ENCODE measurements at places on chromosomes 5 and 9.

- DNase-seq = no peak
Measured at GRCh38 chr9:114172981-114173833, 17.9 kb downstream of the COL27A1 start.

GRCh38 chr5:151880324-151880723, 44.3 kb downstream of the GLRA1 start:
- no peak for DNase-seq

DNA sequence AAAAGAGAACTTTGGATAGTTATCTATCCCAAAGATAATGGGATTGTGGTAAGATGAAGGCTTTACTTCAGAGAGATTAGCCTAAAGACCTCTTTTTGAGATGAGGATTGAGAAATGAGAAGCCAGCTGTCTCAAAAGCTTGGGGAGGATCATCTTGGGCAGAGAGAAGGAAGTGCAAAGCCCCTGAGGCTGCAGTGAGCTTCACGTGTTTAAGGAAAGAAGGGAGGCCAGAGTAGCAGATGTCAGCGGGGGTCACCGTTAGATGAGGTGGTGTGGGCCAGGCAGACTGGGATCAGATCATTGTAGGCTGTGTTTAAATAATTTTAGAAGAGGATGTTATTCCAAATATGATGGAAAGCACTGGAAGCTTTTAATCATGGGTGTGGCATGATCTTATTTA, 270.1 kb downstream of the ARHGEF28 start:
- DNase-seq = no peak

DNA sequence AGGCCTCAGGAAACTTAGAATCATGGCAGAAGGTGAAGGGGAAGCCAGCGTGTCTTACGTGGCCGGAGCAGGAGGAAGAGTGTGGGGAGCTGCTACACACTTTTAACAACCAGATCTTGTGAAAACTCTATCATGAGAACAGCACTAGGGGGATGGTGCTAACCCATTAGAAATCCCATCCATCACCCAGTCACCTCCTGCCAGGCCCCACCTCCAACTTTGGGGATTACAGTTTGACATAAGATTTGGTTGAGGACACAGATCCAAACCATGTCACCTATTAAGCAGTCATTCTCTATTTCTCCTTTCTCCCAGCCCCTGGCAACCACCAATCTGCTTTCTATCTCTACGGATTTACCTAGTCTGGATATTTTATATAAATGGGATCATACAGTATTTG, 26.9 kb downstream of the PBX3 start:
- DNase-seq = no peak

GRCh38 chr9:4678679-4679267, 596 bp upstream of the CDC37L1 start:
- peak; percentile 35 for DNase-seq

- no peak for DNase-seq
Measured at GRCh38 chr5:131943916-131944315, 1.5 kb downstream of the MEIKIN start.

DNA sequence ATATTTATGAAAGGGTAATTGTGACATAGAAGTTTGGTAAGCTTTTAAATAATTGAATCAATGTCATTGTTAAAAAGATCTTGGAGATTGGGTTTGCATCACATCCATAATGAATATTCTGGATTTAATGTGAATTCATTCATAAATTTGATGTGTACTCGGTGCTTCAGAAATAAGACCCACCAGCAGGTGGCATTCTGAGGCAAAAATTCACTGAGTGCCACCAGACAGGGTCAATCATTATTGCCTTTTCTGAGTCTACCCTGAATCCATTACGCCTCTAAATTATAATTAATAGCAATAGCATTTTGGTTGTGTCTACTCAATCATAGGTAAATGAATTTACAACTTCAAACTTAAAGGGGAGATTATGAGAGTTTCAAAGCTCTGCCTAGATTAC, 1.0 kb downstream of the TRPC7 start:
- no peak for DNase-seq

DNA sequence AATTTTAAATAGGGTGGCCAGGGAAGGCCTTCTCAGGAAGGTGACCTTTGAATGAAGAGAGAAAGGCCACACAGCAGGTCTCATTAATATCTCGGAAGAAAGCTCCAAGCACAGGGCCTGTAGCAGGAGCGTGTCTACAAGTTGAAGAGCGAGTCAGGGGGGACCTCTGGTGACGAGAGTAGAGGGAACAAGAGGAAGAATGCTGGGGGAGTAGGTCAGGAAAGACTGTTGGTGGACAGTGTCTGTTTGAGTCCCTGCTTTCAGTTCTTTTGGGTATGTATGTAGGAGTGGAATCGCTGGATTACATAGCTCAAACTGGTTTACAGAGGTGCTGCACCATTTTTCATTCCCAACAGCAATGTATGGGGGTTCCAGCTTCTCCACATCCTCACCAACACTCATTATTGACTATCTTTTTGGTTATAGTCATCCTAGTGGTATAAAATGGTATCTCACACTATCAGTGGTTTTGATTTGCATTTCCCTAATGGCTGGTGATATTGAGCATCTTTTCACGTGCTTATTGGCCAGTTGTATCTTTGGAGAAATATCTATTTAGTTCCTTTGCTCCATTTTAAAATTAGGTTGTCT, 55.8 kb downstream of the NUP214 start:
- no peak for DNase-seq

- DNase-seq = no peak
Measured at GRCh38 chr5:55558484-55558883, 23.7 kb upstream of the PLPP1 start.

DNA sequence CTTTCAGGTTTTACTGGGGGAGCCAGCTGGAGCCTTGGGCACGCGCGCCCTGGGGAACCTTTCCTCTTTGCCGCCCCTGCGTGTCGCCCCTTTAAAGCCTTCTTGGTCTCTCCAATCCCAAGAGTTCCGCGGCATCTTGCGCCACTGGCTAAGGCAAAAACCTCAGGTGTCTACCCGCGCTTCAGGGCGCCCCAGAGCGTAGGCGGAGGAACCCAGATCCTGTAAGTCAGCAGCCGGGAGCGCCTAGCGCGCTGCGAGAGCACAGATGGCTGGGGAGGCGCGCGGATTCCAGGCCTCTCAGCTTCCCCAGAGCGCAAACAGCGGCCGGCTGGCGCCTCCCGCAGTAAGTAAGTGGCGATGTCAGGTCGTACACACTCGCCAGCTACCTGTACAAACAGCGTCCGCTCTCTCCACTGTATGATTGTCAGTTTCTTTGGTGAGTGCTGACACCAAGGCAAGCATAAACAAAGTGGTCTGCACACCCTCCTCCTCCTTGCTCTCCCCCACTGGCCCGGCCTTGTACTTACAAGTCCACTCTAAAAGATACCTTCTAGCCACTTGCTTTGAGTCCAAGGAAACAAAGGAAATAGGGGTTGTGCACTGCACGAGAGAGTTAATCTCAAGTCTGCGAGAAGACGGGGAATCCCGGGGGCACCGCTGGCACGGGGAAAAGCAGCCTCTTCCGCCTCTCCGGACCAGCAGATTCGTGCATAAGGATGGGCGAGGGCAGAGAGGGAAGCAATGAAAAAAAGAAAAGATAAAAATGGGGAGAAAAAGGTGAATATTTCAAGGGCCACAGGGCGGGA, 2.9 kb downstream of the HTR1A start:
- DNase-seq = no peak

DNA sequence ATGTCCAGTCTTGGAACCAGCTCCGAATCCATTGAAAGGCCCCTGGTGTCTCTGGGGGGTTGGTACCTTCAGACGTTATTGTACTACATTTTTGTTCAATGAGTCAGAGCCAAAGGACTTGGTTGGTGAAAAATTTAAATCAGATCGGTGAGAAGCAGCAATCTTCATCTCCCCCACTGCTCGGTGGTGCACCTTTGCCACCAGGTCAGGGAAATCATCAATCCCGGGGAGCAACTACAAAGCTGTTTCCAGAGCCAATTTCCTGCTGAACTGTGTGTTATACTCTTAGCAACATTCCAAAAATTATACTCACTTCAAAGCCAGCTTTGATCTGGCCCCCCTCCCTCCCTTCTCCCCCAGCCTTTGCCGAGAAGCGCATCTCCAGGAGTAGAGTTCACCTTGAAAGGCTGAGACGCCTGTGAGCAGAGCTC, 375.2 kb upstream of the WWC1 start:
- no peak for DNase-seq

DNA sequence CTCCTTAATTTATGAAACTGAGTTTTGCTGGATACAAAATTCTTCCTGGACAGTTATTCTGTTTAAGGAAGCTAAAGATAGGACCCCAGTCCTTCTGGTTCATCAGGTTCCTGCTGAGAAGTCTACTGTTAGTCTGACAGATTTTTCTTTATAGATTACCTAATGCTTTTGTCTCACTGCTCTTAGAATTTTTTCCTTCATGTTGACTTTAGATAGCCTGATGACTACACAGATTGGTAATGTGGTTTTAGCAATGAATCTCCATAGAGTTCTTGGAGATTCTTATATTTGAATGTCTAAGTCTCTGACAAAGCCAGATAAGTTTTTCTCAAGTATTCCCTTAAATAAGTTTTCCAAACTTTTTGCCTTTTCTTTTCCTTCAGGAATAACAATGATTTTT, 419.7 kb downstream of the CDH10 start:
- no peak for DNase-seq

DNA sequence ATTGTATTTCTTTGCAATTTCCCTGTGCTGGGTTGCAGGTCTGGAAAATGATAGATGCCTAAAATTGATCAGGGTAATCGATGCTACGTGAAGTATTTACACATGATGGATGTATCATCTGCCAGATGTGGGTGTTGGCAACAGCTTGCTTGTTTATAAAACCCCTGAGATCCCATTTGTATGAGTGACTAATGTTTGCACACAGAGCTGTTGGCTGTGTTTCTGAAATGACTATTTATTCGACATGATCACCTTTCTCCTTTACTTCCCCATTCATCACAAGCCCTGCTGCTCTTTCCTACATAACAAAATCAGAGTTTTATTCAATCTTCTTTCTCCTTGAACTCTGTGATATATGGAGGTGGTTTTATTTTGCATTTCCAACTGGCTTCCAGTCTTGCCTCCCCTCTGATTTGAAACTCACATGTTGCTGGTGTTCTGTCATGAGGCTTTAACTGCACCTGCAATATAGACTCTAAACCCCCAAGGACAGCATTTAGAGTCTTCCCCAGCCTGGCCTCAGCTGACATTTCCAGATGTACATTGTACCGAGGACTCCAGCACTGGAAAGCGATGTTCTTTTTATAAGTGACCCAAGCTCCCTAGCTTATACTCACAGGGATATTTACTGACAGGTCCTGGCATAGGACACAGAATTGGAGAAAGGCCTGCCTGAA, 50.7 kb upstream of the SHB start:
- DNase-seq = no peak

- DNase-seq = no peak
Measured at GRCh38 chr9:93589688-93590087, 13.3 kb downstream of the PHF2 start.

- no peak for DNase-seq
Measured at GRCh38 chr9:131051592-131052517, 42.9 kb downstream of the LAMC3 start.

DNA sequence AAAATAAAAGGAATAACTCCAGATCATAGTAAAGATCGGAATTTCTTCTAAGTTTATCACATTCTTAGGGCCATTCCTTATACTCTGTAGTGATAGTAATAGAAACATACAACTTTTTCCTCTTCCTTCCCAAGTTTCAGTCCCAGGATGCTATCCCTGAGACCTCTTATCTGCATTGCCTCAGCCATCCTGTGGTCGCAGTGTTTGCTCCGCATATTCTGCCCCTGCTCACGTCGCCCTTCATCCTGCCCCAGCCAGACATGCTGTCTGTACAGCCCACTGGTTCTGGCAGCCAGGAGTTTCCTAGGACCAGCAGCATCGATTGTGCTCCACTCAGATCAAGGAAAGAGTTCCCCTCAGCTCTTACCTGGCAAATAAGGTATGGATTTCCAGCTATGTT, 132.7 kb upstream of the ERCC6L2 start:
- no peak for DNase-seq

DNA sequence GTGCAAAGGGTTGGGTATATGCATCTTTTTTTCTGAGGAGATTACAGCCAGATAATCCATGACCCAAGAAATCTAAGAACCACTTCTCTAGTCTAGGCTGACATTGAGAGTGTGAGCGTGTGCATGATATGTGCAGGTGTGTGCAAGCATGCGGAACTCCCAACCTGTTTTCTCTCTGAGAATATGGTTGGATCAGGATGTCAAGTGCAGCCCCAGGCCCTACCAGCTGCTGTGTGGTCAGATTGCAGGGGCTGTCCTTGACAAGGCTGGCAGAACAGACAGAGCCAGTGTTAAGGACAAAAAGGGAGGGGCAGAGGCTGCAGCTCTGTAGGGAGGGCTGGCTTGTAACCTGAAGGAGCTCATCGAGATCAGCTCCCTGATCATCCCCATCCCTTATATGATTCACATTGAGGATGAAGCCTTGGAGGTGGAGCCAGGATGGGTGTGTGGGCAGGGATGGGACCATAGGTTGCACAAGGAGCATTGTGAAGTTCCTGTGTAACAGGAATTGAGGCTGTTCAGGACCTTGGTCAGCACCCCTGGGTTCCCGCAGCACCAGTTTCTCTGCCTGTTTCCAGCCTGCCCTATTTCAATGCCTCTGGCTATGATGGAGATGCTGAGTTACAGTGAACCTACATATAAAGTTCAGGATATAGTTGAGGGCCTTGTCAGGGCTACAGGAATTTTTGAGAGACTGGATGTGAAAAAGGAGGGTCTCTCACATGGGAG, 52.6 kb upstream of the ARAP3 start:
- DNase-seq = no peak

- DNase-seq = no peak
Measured at GRCh38 chr9:88604836-88605511, 70.0 kb downstream of the NXNL2 start.

DNA sequence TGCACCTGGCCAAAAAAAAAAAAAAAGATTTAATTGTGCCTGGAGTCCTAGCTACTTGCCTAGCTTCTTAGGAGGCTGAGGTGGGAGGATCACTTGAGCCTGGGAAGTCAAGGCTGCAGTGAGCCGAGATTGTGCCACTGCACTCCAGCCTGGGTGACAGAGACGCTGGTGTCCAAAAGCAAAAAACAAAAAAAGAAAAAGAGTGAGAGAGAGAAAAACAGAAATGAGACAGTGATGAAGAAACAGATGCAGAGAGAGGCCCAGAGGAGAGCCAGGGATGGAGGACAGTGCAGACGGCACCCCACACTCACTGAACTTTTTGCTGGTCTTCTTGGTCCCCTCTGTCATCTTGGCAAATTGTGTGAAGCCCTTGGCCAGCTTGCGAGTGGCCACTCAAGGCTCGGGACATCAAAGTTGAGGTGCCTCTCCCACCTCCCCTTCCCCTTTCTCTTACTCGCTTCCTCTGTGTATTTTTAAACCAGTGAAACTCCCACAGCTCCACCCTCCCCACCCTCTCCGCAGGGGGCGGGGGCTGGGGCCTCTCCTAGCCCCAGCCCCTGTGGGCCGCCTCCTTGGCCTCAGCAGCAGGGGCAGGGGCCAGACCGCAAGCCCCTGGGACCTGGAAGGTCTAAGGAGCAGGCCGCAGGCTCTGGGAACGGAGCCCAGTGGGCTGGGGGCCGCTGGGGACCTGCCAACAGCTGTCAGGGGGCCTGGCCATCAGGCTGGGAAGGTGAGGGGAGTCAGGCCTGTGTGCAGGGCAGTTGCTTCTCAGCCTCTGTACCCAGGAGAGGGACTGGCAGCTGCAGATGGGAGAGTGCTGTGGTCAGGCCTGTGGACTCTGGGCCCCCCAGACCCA, at the start of gene SH2D3C:
TSS of gene SH2D3C (minus strand) at position 387 of the 856 bp plus-strand sequence. CDS start at position 348, 39 bp downstream.
- DNase-seq = peak; percentile 51

GRCh38 chr9:20054734-20055133, 265.9 kb upstream of the SLC24A2 start:
- DNase-seq = no peak

GRCh38 chr9:6793203-6793602, 35.4 kb downstream of the KDM4C start:
- no peak for DNase-seq

Data from CD4-positive, alpha-beta T cell treated with Interleukin-4 for 4 hours (primary cell).